ENCODE measurements at places on chromosomes 4 and X.

DNA sequence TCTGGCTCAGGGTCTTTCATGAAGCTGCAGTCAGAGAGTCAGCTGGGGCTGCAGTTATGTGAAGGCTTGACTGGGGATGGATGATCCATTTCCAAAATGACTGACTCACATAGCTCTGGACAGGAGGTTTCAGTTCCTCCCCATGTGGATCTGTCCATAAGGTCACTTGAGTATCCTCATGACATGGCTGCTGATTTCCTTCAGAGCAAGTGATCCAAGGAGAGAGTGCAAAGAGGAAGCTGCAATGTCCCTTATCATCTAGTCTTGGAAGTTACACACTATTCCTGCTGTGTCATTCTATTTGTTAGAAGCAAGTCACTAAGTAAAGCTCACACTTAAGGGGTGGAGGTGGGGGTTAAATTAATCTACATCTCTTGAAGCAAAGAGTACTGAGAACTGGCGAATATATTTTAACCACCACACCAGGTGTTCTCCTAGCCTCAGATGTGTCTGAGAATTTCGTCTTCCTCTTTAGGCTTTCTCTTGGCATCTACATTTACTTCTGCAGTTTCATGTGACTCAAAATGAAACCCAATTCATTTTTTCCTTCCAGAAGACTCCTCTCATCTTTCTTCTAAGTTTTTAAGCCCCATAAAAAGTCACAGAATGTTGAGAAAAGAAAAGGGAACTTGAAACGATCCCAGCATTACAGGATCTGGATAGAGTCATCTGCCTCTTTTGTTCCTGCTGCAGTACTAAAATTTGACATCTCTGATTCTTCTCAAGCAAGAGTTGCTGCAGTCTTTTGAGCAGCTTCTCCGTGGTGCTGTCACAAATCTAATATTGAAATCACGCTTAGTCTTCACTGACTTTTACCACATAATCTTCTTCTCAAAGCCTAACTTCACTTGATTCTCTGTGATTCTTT is 3.8 kb upstream of the GRPR start:
- no peak for DNase-seq

DNA sequence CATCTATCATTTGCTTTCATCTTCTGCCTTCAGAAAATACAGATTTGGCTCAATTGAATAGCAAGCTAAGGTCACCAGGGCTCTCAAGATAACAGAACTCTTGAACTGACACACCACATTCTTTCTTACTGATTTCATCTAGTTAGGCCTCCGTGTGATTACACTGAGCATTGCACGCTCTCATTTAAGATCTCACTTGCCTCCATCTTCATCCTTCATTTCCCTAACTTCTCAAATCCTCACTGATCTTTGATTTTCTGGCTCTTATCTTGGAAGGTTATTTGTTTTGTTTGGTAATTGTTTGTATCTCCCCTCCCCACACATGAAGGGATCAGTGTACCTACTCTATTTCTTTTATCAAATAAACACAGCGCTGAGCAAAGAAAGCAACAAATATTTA is 47.7 kb downstream of the MANBA start:
- no peak for DNase-seq

GRCh38 chr4:165542476-165542875 is 163.7 kb downstream of the CPE start:
- DNase-seq: no peak

GRCh38 chr4:10303291-10303690 is 153.9 kb downstream of the ZNF518B start:
- DNase-seq: no peak

DNA sequence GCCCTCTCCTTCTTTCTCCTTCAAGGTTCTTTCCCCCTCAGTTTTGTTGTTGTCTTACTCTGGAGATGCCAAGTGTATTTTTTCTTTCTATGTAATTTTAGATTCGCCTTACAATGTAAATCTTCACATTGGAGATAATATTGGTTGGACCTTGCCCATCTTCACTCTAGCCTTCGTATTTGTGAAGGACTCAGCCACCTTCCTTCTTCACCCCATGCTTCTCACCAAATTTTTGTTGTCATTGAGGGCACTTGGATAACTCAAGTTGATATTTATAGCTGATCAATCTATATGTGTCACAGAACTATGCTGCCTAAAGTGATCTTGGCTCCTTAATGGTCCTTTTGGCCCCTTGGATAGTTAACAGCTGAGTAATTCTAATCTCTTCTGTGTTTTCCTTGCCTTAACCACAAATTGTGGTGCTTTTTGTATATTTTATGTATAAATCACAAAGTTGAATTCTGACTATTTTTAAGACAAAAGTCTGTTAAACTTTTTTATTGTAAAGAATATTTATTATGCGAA is 6.5 kb downstream of the SPRY1 start:
- DNase-seq: no peak

DNA sequence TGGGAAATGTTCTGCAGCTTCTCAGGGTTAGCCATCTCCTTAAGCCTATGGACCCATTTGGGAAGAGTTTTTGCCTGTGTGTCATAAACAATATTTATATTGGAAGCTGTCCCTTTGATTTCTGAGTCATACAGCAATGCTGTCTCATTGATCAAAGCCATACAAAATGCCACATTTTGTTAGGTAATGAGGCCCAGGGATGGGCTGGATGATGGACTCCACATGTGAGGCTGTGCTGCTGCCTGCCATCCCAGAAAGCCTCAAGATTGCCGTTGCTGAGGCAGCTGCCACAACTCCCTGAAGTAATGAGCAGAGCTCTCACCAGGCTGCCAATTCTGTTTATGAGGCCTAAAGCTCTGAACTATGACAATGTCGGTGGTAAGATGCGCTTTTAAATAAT is 12.2 kb upstream of the GJB1 start:
- no peak for DNase-seq

DNA sequence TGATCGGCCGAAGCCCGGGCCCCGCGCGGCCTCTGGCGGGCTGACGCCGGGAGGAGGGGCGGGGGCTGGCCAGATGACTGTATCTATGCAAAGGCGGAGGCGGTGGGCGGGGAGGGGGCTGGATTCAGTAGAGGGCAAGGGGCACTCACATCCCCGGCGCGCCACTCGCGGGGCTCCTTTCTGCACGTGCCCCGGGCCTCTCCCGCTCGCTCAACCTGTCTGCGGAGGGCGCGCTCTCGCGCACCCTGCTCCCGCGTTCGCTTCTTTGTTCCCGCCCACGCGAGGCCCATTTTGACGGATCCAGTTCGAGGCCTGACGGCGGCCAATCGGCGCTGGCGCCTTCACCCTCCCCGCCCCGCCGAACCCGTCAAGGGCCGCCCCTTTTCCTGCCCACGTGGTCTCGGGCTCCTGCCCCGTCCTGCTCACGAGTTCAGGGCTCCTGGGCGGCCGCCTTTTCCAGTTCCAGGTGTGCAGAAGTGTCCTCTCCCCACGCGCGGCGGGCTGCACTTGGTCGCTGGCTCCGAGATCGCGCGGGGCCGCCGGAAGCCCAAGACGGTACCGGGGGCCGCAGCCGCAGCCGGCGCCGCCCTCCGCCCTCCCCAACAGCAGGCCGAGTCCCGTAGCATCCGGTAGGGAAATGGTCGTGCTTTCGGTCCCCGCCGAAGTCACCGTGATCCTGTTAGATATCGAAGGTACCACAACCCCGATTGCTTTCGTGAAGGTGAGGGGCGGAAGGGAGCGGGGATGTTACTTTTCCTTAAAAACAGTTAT is at the start of the genes ENOPH1 and HNRNPDL:
ENOPH1 (plus strand) TSS at position 398 of the 771 bp plus-strand sequence; CDS start at position 638, 240 bp downstream.
HNRNPDL (minus strand) TSS at position 270 of the 771 bp plus-strand sequence. CDS start 772 bp downstream, outside the sequence.
- DNase-seq: peak; percentile 97

DNA sequence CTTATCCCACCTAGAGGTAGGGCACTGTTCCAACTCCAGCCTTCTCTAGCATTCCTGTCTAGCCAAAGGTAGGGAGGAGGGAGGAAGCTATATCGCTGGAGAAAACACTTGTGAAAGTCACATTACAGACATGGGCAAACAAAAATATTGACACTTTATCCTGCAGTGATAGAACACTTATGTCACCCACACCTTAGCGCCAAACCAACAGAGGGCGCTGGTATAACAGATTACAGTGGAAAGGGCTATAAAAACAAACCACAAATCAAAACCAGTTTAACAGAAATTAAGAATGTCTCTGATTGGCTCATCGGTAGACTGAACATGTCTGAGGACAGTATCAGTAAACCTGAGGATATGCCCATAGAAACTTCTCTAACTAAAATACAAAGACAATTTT is 451.3 kb downstream of the TLL1 start:
- no peak for DNase-seq

DNA sequence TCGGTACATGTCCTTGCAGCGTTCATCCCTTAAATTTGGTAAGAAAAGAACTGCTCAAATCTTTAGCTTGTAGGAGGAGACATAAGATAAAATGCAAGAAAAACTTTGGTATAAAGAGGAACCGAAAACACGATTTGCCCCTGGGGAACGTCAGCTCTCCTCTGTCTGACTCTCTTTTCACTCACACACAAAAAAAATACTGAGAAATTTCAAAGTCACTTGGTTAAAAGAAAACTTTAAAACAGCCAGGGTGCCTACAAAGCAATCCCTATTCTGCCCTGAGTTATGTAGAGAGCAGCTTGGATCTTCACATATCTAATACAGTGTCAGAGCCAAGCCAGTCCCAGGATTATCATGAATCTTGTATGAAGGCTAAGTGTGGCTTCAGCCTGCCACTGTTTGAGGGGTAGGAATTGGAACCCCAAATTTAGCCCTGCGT is 248.5 kb upstream of the CXXC4 start:
- DNase-seq: no peak

DNA sequence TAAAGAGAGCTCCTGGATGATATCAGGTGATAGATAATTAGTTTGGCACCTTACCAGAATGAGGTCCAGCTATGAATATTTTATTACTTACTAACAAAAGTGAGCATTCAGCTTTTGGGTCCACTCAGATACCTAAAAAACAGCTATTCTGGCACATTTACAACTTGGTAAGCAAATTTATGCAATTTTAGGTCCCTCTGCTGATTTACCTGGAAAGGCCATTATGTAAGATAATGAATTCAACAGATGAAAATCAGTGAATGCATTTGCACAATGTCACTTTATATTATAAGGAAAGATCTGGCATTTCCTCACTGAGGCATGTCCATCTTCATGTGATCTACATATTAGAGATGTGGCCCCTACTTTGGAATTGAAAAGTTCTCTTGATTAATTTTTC is 517.0 kb downstream of the SPRY1 start:
- DNase-seq: no peak

GRCh38 chrX:41381685-41382084 is 47.7 kb downstream of the DDX3X start:
- DNase-seq: no peak

DNA sequence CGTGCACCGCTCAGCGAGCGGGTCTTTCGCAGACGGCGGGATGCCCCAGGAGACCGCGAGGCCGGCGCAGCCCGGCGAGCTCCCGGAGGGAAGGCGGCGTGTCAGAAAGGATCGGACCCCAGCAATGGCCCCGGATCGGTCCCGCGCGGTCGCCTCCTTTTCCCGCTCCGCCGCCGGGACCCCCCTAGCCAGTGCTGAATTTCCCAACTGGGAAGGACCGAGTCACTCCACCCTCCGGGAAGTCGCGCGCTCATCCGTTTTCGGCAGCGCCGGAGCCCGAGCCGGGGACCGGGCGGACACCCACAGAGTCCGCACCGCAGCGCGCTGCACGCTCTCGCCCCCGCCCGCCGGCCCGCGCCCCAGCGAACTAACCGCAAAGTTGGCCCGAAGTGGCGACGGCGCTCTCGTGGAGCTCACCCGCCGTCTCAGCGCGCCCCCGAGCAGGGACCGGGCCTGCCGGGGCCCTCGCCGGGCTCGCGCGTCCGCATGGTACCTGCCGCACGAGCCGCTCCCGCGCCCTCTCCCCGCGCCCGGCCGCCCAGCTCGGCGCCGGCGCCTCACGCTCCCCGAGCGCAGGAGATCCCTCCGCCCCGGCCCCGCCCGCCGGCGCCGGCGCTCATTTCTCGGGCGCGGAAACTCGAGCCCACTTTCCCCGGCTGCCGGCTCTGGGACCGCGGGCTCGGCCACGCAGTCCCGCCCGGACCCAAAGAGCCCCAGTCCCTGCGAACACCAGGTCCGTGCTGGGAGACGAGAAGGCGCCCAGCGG is at the start of gene FAT1:
FAT1 (minus strand) TSS at position 565 of the 766 bp plus-strand sequence. CDS start 14,029 bp downstream, outside the sequence.
- peak; percentile 69 for DNase-seq

- DNase-seq: no peak
These were observed 402 bp upstream of the UPRT start for GRCh38 chrX:75273483-75273882.

GRCh38 chr4:151604238-151604637 is 156.6 kb downstream of the GATB start:
- DNase-seq: no peak

DNA sequence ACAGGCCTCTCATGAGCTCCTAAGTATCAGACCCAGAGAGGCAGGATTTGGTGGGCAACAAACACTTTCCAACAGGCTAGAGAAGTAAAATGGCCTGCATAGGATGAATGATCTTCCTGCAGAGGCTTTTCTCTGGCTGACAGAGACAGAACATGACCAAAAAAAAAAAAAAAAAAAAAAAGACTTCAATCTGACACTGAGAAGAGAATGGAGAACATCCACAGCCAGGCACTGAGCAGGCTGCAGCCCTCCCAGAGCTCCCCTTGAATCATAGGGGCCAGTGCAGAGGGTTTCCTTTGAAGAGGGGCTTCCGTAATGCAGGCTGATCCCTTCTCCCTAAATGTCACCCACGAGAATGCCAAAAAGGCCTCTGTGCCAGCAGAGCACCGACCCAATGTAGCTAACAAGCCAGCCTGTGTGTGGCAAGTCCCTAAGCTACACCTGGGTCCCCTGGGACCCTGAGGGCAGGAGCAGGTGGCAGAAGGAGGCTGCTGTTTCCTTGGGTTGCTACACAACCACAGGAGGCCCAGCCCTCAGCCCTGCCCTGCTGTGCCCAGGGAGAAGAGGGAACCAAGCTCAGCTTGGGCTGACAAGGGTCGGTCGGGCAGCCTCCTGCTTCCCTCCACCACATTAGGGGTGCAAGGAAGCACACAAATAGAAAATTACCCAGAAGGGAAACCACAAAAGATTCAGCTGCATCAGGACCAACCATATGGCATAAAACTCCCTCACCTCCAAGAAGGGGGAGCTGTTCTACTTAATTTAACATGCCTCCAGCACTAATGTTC is 55.6 kb downstream of the MAP7D2 start:
- no peak for DNase-seq

- DNase-seq: peak; percentile 21
These were observed 56.4 kb downstream of the SPCS3 start for GRCh38 chr4:176376032-176376614.

GRCh38 chr4:30256116-30256832 is 463.9 kb upstream of the PCDH7 start:
- DNase-seq: no peak

- DNase-seq: no peak
These were observed 131.1 kb downstream of the HS3ST1 start for GRCh38 chr4:11297627-11298026.

DNA sequence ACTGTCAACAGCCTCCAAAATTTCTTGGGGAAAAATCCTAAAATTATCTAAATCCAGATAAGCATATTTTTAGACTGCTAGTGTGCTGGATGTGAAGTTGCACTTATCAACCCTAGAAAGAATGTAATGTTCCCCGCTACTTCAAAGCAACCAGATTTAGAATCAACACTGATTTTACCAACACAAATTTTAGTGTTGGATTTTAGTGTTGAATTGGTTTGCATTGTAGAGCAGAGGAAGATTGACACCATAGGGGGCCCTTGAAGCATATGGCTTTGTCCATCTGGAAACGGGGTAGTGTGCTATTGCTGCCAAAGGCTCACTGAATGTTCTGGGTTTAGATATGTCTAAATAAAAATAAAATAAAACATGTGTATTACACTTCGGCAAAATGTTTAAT is 126.3 kb upstream of the EMCN start:
- DNase-seq: no peak

GRCh38 chr4:175758050-175759024 is 53.7 kb downstream of the GPM6A start:
- no peak for DNase-seq

GRCh38 chrX:19373351-19373891 is 29.7 kb downstream of the PDHA1 start:
- no peak for DNase-seq

All from frontal cortex (tissue), 4 donors.